ENCODE measurements at places on chromosomes 4 and X.

DNA sequence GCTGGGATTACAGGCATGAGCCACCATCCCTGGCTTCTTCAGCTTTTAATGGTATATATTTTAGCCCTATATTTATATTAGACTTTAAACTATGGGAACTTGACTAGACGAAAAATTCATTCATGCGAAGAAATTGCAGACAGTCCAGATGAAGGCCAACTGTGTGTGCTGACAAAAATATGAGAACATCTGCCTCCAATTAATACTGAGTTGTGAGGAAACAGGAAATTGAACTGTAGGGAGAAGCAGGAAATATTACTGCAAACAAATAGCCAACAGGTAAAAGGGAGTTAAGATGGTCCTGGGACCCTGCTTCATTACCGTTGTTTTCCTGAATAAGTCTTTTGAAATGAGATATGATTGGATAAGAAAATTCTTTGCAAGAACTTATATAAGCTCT is 26.3 kb downstream of the MGARP start:
- DNase-seq = no peak

- DNase-seq = no peak
Observed at GRCh38 chrX:124530803-124531202, 184.4 kb downstream of the SH2D1A start.

GRCh38 chr4:105548483-105548882 is 3.9 kb upstream of the ARHGEF38 start:
- DNase-seq = peak; percentile 94

DNA sequence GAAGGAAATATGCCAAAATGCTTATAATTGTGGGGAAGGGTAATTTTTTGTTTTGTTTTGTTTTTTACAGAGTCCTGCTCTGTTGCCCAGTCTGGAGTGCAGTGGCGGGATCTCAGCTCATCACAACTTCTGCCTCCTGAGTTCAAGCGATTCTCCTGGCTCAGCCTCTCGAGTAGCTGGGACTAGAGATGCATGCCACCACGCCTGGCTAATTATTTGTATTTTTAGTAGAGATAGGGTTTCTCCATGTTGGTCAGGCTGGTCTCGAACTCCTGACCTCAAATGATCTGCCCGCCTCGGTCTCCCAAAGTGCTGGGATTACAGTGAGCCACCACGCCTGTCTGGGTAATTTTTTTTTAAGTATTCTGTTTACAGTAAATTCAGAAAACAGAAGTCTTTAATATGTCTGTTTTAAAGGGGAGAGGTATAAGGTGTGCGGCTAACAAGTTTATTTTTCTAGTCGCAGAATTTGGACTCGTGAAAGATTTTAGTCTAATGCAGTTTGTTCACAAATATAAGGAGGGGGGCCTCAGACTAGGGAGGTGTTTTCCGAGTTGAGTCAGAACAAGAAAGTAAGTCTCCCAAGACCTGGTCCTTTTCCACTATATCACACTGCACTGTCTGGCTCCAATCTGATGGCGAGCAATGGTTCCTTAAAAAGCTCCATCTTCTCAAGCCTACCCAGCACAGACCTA is 1.5 kb downstream of the ACSL1 start:
- DNase-seq = no peak

DNA sequence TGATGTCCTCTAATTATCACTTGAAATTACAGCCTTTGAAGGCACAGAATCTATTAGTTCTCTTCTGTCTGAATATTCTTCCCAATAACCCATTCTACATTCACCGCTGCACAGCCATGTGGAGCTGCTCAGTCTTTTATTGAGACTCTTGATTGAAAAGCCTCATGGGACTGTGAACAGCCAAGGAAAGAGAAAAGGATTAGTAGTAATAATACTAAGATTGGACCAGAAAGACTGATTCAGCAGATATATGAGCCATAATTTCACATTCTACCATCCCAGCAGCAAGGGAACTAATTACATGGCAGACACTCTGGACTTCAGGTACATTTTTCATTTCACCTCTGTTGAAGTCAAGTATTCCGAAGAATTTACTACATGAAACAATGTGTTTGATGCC is 2471.7 kb downstream of the ARAP2 start:
- no peak for DNase-seq

- DNase-seq = peak; percentile 51
Observed at GRCh38 chrX:38172596-38172995, 48.1 kb downstream of the SRPX start.

DNA sequence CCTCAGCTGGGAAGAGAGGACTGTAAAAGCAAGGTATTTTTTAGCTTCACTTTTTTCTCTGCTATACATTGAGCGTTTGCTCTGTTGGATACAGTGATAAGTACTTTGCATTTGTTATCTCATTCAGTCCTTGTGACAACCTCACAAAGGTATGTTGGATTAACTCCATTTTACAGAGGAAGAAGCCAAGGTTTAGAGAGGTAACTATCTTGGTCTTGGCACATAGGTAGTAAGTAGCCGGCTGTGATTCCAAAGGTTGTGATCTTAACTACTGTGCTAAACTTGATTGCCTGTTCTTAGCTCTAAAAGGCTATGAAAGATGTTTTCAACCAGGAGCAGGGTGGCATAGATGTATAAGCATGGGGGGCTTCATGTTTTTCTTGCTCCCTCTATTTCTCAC is 134.4 kb downstream of the POLA1 start:
- no peak for DNase-seq

GRCh38 chr4:112817933-112818593 is 181.1 kb downstream of the LARP7 start:
- peak; percentile 97 for DNase-seq

- no peak for DNase-seq
Observed at GRCh38 chrX:71067089-71067488, 1.0 kb downstream of the SNX12 start.

DNA sequence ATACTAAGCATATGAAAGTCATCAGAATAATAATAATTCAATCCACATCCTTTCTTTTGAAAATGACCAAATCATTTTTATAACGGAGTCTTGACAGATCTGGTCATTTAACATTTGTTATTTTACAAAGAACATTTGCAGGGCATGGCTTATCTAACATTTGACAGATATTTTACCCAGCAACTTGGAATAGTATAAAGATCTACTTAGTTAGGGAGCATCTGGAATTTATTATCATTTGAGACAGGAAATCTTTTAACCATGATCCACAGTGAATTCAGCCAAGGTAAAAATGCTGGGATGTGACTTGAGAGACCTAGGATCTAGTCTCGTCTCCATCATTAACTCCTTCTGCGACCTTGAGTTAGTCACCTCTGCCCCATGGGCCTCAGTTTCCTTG is 22.4 kb downstream of the STARD8 start:
- DNase-seq = no peak

DNA sequence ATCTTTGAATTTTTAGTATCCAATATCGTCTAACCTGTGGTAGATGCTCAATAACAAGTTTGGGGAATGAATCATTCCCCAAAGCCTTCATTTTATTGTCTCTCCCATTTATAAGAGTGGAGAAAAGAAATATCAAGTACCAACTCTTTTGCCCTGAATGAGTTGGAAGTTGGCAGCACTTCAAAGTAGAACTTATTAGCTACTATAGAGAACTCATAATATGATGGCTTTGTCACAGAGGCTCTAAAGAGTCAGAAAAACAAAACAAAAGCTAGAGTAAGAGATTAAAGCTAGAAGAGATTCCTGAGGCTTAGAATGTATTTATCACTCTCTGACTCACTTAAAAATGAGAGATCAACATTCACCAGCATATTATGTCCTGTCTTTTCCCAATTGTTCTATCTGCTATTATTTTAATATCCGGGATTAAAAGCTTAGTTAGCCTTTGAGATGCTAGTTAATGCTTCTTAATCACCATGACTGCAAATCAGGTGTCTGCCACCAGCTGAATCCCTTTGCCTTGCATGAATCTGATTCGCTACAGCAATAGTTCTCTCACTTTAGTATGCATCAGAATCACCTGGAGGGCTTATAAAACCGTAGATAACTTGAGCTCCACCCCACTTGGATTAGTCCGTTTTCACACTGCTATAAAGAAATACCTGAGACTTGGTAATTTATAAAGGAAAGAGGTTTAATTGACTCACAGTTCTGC is 77.9 kb downstream of the PALLD start:
- DNase-seq = no peak

DNA sequence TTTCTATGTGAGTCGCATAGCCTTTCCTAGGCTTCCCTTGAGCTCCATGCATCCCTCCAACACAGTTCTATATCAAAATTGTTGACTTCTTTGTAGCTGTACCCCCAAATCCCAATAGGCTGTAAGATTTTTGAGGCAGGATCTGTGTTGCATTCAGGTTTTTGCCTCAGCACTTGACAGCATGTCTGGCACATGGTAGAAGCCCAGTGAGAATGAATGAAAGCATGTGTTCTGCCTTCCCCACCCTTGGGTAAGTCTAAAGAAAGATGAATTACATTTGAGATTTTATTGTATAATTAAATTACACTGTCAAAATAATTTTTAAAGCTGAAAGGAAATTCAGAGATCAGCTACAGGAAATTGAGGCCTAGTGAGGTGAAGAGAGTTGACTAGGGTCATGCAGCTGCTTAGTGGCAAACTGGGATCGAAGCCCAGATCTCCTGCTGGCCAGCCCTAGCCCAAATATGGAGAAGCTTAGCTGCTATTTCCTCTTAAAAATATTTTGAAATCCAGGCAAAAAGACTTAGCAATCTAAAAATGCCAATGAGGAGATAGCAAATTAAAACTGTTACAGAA is 122.5 kb downstream of the SPATA18 start:
- DNase-seq = no peak

DNA sequence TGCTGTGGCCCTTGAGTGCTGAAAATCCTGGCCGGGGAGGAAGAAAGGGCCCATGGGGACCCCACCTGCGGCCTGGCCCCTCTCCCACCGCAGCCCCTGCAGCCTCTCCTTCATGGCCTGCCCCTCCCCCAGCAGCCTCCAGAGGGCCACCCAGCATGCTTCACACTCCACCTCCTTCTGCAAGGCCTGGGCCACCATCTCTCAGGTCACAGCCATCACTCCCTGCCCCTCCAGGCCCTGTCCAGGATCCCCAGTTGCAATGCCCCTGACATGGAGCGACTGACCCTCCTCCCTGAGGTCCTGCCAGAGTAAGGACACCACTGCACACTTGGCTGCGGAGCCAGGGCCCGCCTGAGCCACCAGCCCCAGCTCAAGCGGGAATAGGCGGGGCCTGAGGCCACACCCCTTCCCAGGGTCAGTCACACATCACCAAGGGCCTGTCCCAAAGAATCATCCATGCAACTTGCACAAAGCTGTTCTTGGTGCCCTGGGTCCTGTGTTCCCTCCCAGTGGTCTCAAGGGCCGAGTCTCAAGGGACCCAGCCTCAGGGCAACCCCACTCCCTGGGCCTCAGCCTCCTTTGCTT is 32.9 kb downstream of the CCNQ start:
- no peak for DNase-seq

DNA sequence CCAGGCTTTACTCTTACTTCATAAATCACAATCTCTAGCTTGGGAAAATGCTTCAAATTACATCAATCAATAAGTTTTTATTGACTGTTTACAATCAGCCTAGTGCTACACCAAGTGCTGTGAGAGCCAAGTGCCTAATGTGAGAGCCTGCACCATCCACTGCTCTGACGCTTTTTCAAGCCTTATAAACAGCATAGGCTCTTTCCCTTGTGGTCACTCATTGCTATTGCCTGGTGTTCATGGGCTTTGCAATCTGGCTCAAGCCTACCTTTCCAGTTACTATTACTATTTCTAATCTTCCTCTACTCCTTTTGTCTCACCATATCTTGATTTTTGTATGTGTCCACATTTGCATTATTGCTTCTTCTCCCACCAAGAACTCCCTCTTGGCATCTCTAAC is 77.0 kb downstream of the REELD1 start:
- DNase-seq = no peak

DNA sequence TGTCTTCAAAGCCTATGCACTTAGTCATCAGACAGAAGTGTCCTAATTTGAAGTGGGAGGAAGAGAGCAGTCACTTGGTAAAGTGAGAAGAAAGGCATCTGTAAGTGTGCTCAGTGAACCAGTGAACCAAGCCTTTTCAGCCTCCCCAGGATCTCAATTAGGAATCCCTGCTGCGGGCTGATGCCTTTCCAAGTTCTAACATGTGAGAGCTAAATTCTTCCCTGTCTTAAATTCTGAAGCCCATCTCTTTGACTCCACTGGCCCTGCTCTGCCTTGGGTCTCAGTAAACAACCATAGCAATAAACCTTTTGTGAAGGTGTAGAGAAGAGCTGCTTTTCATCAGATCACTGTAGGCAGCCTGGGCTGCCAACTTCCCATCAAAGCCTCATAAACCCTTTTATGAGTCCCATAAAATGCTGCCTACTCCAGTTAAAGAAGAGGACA is 701.2 kb upstream of the LCORL start:
- DNase-seq = no peak

DNA sequence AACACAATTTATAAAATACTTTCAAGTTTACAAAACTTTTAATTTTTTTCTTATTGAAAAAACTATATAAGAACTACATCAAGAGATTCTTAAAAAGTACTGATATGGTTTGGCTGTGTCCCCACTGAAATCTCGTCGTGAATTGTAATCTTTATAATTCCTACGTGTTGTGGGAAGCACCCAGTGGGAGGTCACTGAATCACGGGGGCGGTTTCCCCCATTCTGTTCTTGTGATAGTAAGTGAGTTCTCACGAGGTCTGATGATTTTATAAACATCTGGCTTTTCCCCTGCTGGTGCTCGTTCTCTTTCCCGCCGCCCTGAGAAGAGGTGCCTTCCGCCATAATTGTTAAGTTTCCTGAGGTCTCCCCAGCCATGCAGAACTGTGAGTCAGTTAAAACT is 88.5 kb downstream of the FRAS1 start:
- DNase-seq = no peak

DNA sequence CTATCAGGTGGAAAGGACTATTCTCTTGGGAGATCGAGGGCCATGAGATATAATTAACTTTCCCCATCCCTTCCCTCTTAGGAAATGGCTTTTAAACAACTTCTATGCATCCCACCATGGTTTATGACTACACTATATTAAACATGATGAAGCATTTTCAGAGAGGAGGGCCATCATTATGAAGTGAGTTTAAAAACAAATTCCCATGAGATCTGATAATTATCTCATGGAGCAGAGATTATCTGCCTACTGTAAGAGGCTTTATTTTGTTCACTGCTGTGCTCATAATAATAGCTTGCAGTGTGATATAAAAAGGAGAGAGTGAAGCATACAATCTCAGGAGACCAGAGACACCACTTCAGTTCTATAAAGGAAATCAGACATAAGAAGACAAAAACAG is 330.5 kb upstream of the ZFP42 start:
- DNase-seq = no peak

DNA sequence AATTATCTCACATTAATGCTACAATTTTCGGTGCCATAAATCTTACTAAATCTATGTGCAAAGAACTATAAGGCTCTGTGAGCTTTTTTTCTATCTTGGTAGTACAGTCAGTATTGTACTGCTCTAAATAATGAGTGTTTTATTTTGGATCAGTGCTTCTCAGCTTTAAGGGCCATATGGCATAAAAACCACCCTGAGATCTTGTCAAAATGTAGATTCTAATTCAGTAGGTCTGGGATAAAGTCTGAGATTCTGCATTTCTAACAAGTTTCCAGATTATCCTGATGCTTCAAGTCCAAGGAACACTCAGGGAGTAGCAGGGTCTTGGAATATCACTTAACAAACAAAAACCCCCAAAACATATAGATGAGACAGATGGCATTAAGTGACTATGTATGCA is 486.5 kb downstream of the GRXCR1 start:
- DNase-seq = no peak
